Glutamatergic neuron (in vitro differentiated cells): ENCODE measurements at places on chromosomes 16 and 17.

DNA sequence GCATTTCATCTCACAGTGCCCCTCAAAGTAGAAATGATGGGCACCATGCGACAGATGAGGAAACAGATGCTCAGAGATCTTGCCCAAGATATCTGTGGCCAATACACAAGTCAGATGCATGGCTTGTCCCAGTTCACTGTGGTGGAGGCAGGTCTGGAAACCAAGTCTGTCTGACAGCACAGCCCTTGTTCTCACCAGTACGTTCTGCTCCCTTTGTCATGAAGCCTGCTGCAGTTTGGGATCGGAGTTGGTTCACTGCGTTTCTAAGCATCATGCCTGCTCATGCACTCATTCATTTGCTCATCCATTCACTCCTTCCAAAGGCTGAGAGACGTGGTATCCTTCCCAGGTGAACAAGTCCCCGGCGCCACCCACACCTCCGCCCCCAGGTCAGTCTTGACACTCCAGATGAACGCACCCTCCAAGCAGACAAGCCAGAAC, 27.2 kb upstream of the MEAK7 start:
- DNase-seq = no peak

DNA sequence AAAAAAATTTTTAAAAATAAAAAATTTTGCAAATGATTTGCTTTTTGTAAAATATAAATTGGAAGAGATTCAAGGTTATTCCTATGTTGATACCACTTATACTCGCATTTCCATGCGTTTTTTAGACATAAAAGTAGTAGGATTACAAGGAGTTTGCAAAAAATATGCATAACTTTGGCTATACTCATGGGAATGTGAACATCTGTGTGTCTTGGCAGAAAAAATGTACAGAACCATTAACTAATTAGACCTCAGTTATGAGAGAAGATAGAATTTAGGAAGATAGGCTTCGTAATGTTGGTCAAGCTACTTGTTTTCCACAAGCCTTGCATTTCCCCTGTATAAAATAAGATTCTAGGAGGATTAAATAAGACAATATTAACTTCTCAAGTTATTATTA, 61.1 kb upstream of the VPS4A start:
- no peak for DNase-seq

- DNase-seq = no peak
These were observed 86.8 kb upstream of the SOX9 start for GRCh38 chr17:72034000-72034399.

- DNase-seq = no peak
These were observed 16.2 kb upstream of the MTMR4 start for GRCh38 chr17:58530655-58531054.

- DNase-seq = no peak
These were observed 18.7 kb downstream of the TNS4 start for GRCh38 chr17:40482722-40483121.

DNA sequence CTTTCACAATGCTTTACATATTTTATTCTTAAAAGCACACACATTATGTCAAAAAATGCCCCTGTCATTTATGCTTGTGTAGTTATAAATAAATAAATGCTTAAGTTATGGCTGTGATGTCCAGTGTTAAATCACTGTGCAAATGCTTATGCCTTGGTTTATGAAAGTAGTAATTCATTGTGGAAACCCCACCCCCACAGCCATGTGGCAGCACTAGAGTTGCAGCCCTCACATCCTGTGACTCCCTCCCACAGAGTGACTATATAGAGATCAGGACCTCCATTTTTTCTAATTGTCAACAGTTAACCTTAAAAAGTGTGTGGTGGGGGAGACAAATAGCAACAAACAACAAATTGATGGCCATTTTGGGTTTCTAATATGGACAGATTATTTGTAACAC, 2.4 kb downstream of the SKAP1 start:
- no peak for DNase-seq

GRCh38 chr16:4612977-4613635, 1.6 kb downstream of the UBALD1 start:
- DNase-seq = no peak

GRCh38 chr17:78019367-78019975, 61.0 kb downstream of the TNRC6C start:
- DNase-seq = no peak

DNA sequence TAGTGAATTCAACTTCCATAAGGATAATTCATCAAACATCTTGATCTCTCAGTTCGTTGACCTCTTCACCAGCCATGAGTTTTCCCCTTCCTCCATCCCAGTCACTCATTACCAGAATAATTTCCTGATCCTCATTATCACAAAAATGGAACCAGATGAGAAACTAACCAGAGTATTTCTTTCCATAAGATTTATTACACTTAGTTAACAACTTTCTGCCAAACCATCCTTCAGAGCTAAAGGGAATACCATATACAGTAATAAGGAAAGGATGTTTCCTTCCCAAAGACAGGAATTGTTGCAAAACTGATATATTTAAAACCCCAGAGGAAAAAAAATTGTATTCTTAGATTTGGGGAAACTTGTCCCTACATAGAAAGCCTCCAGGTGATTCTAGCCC, 8.6 kb downstream of the KRTAP29-1 start:
- no peak for DNase-seq

DNA sequence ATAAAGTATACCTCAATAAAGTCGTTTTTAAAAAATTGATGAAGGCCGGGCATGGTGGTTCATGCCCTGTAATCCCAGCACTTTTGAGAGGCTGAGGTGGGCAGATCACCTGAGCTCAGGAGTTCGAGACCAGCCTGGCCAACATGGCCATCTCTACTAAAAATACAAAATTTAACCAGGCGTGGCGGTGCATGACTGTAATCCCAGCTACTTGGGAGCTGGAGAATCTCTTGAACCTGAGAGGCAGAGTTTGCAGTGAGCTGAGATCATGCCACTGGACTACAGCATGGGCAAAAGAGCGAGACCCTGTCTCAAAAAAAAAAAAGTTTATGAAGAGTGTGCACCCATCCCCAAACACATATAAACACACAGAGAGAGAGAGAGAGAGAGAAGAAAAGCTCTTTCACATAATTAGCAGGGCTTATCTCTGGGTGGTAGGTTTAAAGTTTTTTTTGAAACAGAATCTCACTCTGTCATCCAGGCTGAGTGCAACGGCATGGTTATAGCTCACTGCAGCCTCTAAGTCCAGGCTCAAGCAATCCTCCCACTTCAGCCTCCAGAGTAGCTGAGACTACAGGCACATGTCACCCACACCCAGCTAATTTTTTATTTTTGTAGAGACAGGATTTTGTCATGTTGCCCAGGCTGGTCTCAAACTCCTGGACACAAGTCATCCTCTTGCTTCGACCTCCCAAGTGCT, 3.0 kb downstream of the SREBF1 start:
- DNase-seq = no peak

GRCh38 chr16:11271610-11272009, 1.8 kb downstream of the PRM3 start:
- no peak for DNase-seq

- no peak for DNase-seq
These were observed 10.6 kb upstream of the DUS1L start for GRCh38 chr17:82076018-82076784.

- DNase-seq = no peak
These were observed 11.6 kb downstream of the ZSCAN10 start for GRCh38 chr16:3087243-3088235.

GRCh38 chr17:41734139-41734948, at the start of gene HAP1:
HAP1 (minus strand) TSS chr17:41734643; CDS start chr17:41734634, 9 bp downstream.
- DNase-seq = peak; percentile 61

DNA sequence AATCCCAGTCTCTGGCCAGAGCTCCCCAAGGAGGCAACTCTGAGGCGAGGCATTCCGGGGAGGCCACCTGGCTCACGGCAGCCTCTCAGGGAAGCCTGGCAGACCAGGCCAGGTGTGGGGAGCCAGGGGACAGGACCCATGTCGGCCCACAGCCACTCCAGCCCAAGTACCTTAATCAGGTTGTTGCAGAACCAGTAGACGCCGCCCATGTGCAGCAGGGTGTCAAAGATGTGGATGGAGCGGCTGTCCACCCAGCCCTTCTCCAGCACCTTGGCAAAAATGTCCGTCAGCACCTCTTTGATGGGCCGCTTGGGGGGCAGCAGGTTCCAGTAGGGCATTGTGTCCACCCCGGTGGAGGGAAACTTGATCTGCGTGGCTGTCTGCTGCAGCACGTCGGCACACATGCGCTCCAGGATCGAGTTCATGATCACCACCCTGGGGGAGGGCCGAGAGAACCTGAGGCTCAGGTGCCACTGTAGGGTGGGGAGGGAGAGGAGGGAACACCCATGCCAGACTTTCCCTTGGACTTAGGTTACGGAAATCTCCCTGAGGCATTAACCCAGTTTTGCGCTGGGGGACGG, 7.8 kb downstream of the CSF3 start:
- DNase-seq = no peak

DNA sequence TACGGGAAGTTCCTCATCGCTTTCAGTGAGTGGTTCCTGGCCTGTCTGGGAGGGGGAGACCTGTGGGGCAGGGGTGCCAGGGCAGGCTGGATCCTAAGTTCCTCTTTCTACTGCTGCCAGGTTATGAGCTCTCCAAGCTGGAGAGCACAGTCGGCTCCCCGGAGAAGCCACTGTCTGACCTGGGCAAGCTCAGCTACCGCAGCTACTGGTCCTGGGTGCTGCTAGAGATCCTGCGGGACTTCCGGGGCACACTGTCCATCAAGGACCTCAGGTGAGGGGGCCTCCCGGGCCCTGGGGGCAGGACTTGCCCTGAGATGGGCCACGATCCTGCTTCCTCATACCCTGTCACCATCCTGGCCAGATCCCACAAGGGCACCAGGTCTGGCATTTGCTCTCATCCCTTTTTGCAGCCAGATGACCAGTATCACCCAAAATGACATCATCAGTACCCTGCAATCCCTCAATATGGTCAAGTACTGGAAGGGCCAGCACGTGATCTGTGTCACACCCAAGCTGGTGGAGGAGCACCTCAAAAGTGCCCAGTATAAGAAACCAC, 5.1 kb downstream of the PRSS8 start:
- no peak for DNase-seq

DNA sequence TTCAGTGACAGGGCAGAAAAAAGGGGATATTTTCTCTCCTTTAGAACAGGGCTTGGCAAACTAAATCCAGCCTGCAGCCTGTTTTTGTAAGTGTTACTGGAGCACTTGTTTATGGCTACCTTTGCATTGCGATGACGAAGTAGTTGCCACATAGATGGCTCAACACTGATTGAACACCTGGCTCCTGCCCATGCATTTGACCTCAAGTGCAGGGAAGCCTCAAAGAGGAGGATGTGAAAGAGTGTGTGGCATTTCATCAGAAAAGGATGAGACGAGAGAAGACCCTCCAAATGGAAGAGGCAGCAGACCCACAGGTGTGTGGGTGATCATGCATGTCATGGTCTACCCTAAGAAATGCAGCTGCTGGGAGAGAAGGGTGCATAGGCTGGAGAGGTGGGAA, 32.7 kb upstream of the IRX5 start:
- DNase-seq = no peak

DNA sequence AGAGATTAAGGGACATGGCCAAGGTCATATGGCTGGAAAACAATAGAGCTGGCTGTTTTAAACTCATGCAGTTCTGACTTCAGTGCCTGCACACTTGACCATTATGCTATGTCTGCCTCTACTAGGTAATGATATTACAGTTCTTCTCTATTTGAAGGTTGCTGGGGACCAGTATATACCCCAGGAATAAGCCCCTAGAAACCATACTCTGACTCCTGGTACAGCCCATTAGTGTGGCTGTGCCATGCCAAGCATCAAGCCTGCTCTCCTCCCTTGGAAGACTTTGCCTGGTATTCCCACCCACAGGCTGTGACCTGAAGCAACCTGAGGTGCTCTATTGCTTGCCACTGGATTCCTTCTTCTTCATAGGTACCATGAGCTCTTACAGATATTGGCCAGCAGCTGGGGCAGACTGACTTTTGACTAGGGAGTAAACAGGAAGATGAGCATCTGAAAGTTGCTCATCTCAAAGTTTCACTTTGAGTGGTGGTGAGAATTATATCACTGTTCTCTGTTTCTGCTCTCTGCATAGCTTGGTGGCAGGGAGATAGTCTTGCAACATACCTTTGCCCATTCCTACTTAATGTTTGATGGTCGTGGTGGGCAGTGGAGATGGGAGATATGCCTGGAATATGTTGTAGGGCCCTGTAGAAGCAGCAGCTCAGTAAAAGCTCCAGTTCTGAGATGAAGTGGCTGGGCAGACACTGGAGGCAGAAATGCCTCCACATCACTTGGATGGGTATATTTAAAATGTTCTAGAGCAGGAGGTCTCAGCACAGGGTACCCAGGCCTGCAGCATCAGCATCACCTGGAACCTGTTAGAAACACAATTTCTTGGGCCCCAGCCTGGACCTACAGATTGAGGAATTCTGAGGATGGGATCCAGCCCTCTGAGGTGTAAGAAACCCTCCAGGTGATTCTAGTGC, 274.7 kb downstream of the HS3ST4 start:
- DNase-seq = no peak

DNA sequence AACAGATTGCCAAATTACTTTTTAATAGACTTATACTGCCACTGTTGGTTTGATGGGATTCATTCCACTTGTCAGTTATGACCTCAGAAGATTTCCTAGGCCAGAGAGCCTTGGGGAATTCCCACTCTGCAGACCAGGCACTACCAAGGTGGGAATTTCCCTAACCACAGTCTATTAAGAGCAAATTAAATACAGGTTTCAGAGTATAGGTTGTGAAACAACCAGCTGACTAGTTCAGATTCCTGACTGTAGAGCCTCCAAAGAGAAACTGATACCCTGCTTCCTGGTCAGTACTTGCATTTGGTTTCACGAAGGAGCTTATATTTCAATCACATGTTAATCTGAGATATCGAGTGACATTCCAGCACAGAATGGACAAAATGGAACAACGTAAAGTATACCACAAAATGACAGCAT, 186.5 kb downstream of the STX8 start:
- DNase-seq = no peak

DNA sequence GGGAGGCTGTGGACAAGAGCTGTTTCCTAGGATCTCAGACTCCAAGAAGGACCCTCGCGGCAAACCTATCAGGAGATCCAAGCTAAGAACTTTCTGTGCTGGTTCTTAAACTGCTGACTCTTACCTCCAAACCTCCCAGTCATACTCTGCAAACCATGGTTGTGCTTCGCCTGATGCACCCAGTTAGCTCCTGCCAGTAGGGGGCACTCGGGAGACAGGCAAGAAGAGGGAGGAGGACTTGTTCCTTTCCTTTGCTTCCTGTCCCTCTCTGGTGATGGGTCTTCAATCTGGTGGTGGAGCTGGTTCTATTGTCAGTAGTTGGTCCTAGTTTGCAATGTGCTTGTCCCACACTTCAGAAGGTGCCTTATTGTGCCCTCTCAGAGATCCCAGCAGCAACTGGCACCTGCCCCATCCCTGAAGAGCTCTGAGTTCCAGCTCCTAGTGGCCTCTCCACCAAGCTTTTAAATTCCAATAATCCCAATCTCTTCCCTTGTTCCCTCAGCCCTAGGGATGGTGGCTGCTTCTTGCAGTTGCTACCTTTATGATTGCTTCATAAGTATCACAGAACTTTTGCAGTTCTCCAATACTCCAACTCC, 113.5 kb upstream of the RPL38 start:
- peak; percentile 71 for DNase-seq

DNA sequence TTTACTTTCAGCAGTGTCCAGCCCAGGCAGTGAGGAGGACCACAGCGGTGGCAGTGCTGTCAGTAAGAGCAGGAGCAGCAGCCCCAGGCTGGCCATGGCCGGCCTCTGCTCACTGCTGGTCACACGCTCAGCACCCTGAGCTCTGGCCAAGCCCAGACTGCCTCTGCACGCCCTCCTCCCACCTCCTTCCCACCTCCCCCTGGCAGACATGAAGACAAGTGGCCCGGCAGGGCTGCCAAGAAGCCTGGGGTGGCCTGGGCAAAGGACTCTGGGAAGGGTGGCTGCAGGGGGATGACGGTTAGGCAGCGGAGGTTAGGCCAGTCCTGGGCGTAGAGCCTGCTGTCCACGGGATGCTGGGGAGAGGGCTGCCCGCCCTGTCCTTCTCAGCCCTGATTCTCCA, at the start of gene C16orf89:
Gene C16orf89 (minus strand): TSS at position 144 of the 400 bp plus-strand sequence. CDS start 48 bp downstream, at position 96.
- no peak for DNase-seq
